ENCODE measurements at places on chromosomes 6 and 20.

DNA sequence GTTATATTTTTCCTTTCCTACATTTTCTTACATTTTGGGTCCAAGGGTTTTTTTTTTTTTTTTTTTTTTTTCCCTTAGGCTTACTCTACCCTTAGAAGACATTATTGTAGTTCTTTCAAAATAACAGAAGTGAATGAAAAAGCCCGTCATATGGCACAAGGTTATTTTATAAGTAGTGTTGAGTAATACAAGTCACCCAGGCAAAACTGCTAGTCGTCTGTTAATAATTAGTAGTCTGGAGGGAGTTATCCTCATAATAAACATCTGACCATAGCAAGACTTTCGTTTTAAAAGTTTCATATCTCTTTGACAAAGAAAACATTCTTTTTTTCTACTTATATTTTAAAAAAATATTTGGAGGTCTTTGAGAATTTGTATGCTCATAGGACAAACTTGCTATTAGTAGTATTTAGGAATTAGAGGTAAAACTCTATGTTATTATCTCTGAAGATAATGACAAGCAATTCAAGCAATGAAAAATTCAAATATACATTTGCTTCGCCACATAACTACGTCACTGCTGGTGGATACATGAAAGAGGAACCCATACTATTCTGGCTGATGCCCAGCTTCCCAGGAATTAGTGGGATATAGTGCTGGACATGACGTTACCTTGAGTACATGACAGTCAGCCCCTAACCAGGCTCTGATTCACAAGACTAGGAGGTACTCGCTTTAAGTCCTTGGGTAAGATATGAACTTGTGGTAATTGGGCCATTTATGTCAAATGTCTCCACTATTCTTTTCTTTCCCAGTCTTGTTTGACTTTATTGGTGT, 532.8 kb downstream of the GRIK2 start:
- no peak for DNase-seq

DNA sequence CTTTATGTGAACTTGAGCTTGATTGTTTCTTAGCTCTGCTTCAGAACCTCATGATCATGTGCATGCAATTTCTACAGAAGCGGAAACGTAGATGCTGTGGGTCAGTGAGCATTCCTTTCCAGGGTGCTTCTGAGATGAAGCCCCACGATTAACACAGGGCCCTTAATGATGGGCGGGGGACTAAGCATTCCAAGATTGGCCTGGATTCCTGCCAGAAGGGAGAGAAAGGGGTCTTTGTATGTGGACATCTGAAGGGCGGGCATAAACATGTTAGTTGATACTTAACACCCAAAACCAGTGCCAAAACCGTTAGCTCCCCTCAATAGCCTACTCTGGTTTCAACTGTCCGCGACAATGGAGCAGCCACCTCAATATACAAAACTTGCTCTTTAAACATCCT, 46.9 kb upstream of the POU3F2 start:
- DNase-seq: no peak

- no peak for DNase-seq
These were observed 65.0 kb upstream of the SIRPA start for GRCh38 chr20:1830240-1830639.

- no peak for DNase-seq
These were observed 30.0 kb upstream of the PHACTR2 start for GRCh38 chr6:143647732-143648131.

- no peak for DNase-seq
These were observed 172.2 kb upstream of the THBS2 start for GRCh38 chr6:169425628-169426370.

DNA sequence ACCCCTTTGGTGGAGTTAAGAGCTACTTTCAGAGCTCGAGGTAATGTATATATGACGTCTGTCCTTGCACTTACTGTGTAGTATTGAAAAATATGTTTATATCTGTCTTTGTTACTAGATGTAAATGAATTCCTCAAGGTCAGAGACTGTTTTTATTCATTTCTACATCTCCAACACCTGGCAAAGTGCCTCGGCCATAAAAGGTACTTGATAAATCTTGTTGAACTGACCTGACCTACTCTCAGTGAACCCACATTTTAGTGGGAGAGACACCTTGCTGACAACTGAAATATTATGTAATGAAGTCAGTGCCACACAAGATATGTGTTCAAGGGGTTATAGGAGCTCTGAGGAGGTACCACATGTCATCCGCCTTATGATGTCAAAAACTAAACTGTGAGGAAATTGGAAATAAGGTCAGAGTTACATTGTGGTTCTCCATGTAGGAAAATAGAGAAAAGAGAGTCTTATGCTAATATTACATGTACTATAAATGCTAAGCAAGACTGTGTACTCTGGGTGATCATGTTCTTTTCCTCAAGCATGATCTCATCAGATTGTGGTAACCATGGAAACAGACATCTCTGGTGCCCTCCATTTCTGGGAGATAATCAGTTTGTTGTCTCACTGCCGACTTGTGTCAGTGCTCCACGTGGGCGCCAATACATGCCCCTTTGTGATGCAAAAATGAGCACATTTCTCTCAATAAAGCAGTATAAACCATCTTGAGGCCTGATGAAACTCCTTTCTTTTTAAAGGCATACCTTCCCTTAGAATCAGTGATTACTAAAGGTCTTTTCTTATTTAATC, 5.7 kb upstream of the TMEM30A start:
- DNase-seq: no peak

GRCh38 chr6:22019857-22020256, 277.0 kb downstream of the PRL start:
- no peak for DNase-seq
